ENCODE measurements at places on chromosomes 1 and 21.
A peak's percentile ranks its signal among the peaks of the same experiment; 100 is the strongest.

DNA sequence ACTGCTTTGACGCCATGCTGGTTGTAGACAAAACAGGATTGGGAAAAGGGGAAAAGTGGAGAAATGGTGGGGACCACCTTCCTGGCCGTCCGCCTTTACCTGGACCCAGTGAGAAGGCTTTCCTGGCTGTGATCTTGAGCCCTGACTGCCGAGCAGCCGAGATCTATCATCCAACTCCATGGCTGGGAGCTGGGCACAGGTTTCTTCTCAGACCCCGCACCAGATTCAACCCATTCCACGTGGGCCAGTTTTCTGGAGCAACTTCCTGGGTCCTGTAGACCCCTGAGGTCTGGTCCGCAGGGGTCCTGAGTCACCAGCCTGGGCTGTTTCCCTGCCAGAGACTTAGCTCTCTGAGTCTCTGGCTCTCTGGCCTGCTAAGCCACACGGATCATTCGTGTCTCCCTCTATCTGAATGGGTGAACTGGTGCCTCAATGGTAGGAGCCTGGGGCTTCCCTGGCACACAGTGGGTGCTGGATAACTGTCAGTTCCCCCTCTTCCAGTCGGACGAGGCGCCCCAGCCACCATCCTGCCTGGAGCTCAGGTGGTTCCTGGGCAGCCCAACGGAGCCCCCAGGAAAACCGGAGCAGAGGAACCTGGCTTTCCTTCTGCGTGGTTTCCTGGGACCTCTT, 4.5 kb upstream of the NPHP4 start:
- DNase-seq: no peak

- DNase-seq: no peak
Measured at GRCh38 chr1:53206735-53207379, 10.2 kb downstream of the CPT2 start.

DNA sequence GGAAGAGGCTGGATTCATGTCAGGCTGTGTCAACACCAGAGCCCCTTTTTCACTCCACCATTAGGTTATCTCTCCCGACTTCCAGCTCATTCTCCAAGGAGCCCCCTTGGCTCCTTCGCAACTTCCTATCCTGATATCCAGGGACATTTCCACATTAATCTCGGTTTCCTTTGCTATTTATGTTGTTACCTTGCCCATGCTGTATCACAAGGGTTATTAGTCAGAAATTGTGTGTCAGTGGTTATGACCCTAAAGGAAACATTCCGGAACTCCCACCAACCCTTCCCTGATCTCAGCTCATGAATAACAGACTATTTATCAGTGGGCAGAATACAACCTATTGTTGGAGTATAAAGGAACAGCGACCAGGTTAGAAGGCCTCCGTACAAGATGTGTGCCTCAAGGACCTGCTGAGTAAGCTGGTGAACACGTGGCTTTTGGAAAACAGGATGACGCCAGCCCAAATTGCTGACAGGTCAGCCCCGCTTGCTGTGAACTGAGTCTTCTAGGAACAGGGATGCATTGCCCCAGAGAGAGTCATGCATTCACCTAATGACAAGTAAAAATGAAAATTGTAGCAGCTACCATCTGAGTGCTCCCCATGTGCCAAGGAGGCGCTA, 121.5 kb downstream of the PLPP3 start:
- no peak for DNase-seq

DNA sequence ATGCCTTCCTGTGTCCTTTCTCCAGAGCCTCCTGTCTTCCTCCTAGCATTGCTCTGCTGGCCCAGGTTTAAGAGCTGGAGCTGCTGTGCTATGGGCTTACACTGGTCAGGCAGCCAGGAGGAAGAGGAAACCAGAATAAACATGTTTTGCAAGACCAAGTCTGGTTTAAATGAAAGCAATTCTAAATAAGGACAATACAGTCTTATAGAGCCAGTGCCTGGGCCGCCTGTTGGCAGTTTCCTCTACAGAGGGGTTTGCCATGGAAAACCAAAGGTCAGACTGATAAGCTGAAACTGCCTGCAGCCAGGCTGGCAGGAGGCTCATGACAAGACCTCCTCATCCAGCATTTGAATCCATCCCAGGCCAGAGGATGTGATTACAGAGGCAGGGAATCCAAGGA, 92.9 kb upstream of the FGGY start:
- peak; percentile 48 for DNase-seq

GRCh38 chr1:191086910-191087309, 609.2 kb upstream of the BRINP3 start:
- DNase-seq: no peak

- DNase-seq: peak; percentile 42
Measured at GRCh38 chr1:39269791-39270342, 65.4 kb downstream of the MACF1 start.

DNA sequence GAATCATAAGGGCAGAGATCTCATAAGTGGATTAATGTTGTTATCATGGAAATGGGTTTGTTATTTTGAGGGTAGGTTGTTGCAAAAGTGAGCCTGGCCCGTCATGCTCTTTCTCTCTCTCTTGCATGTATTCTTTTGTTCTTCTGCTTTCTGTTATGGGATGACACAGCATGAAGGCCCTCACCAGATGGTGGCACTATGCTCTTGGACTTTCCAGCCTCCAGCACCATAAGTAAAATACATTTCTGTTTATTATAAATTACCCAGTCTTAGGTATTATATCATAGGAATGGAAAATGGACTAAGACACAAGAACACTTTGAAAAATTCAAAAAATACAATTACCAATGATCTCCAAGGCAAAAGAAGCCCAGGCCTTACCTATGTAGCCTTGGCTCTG, 676.1 kb downstream of the PTPRU start:
- no peak for DNase-seq

- DNase-seq: no peak
Measured at GRCh38 chr1:106846656-106847055, 209.8 kb upstream of the PRMT6 start.

GRCh38 chr21:39712976-39713375, 32.0 kb upstream of the IGSF5 start:
- no peak for DNase-seq

- DNase-seq: no peak
Measured at GRCh38 chr1:54437783-54438182, 31.6 kb upstream of the SSBP3 start.

DNA sequence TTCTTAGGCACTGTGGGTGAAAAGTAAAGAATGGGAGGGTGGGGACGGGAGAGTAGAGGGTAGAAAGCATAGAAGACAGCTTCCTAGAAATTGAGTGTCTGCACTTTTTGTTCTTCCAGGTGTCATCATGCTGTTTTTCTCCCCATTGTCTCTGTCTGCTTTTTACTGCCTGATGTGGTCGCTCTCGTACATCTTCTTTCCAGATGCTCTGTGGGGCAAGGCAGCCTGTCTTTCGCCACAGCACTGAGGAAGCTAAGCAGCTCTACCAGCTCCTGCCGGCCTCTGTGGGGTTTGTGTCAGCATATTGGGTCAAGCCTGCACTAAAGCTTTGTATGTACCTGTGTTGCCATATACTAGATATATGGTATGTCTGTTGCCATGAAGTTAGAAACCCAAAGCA, 13.2 kb downstream of the TMEM269 start:
- DNase-seq: no peak

DNA sequence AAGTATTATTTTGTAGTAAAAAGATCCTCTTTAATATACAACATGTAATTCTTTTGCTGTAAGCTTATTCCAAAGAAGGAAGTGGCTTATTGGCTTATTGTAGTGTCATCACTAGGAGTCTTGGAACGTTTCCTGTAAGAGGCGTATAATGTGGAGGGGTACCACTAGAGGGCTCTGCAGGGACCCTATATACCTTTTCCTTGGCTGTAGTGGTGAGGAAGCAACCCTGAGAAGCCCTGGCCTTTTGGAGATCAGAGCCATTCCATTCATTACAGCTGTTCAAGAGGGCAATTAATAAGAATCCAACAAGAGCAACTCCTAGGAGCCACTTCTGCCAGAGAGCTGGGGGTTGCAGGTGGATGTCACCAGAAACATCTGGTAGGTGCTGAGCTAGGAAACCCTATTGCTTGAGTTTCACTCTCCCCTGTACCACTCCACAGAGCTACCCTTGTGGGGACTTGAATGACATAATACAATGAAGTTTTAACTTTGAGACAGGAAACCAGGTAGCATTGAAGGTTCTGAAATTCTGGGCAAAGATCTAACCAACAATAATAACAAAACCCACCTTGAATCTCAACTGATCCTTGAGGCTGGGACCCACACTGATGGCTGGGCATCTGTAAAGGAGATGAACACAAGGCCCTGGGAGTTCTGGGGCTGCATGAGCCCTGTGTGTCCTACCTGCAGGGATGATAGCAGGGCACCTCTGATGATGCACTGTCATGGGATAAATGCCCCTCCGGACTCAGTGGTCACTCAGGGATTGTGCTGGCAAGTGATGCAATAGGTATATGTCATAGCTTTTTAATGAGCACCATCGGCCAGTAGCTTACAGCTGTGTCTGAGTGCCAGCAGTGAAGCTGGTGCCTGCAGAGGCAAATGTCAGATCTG, 160.2 kb upstream of the COA6 start:
- no peak for DNase-seq

DNA sequence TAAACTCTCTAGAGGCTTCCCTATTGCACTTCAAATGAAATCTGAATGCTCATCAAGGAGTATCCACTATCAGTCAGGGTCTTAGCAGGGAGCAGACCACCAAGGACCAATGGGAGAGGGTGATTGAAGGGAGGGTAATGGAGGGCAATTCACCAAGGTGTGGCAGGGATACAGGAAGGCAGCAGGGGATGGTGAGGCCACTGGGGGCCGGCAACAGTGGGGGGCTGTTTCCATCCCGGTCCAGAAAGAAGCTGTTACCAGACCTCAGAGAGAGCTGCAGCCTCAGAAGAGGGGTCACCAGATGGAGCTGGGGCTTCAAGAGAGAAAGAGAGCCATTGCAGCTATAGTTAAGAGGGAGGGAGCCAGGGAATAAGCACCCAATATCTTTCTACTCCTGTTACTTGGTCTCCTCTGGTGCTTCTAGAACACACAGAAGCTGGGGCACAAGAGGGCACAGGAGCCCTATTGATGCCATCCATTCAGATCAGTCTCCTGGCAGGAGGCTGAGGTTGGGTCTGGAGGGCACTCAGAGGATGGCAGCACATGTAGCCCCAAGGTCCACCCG, 417.6 kb downstream of the PTPRU start:
- DNase-seq: no peak

DNA sequence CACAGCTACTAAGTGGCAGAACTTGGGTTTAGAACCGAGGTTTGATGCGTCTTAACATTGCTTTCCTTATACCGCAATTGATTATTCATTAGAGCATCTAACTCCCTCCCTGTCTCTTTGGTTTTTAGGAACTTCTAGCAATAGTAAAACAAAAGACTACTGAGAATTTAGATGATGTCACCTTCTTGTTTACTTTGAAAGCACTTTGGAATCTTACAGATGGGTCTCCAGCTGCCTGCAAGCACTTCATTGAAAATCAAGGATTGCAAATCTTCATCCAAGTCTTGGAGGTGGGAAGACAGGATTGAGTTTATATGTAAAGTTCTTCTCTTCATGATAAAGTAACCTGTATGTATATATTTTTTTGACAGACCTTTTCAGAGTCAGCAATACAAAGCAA, 35.0 kb downstream of the ZYG11A start:
- no peak for DNase-seq

GRCh38 chr1:185541871-185542301, 192.3 kb upstream of the HMCN1 start:
- DNase-seq: peak; percentile 65

GRCh38 chr1:116556289-116557006, 14.4 kb downstream of the CD58 start:
- peak; percentile 91 for DNase-seq

DNA sequence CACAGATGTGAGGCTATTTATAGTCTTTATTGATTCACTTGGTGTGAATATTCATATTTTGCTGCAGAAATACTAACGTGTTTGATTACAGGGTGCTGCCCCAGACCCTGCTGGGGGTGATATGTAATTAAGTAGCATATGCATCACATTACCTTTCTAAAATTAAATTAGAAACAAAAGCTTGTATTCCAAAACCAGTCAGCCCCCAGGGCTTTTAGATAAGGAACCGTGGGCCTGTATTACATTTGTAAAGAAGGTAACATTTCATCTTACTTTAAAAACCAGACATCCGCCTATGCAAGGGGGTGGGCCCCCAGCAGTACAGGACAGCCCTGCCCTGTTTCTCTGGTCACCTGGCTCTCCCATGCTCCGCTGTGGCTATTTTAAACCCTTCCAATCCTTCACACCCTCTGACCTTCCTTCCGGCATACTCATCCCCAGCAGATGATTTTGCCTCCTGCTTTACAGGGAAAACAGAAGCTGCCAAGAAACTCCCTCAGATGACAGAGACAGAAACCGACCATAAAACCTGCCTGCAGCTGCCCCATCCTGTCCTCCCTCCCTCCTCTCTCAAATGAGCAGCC, 22.0 kb upstream of the KCNC4 start:
- peak; percentile 63 for DNase-seq

GRCh38 chr21:15638856-15639549, 90.8 kb upstream of the USP25 start:
- no peak for DNase-seq

GRCh38 chr1:92754000-92754718, 30.7 kb downstream of the EVI5 start:
- peak; percentile 70 for DNase-seq

- DNase-seq: no peak
Measured at GRCh38 chr1:61781151-61781550, 38.9 kb downstream of the PATJ start.

DNA sequence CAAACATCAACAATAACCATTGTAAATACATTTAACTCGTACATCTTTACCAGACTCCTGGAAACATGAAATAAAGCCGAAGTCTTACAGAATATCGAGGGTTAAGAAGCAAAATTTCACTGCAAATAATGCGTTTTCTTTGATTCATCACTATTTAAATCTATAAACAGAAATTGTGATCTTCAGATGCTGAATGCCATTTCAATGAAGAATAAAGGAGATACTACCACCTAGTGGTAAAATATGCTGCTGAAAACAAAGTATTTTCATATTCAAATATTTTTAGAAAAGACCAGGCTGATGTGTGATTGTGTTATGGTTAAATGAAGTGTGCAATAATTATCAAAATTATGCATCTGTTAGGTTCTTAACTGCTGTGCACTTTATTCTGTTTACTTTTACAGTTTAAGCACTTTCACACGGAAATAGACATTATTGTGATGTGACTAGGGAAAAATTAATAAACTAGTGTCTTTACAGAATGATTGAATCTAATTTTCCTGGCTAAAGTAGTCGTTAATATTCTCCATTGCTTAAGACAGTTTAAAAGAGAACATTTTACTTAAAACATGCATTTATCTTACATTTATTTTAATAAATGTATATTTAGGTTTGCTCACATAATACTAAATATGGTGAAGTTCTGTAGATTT, 1093.1 kb downstream of the MRPL39 start:
- peak; percentile 1 for DNase-seq

GRCh38 chr21:26798856-26799751, 46.1 kb downstream of the ADAMTS1 start:
- no peak for DNase-seq

DNA sequence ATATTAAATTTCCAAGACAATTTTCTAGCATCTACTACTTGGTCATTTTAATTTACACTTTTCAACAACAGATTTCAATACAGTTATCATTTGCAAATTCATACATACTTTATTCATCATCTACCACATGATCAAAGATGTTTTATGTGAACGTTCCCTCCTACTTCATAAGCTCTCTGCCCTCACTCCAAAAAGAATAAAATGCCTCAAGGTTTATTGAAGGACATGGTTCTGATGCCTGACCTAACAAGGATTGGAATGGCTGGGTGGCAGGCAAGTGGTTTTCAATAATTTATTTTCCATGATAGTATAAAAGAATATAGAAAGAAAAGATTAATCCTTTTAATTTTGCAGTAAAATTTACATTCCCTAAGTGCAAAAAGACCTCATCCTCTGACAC, 5.4 kb downstream of the CDKN2C start:
- DNase-seq: no peak
